ENCODE measurements at places on chromosomes 7 and 10.

- DNase-seq = peak; percentile 34
Measured at GRCh38 chr10:3783316-3783681, 1.7 kb downstream of the KLF6 start.

DNA sequence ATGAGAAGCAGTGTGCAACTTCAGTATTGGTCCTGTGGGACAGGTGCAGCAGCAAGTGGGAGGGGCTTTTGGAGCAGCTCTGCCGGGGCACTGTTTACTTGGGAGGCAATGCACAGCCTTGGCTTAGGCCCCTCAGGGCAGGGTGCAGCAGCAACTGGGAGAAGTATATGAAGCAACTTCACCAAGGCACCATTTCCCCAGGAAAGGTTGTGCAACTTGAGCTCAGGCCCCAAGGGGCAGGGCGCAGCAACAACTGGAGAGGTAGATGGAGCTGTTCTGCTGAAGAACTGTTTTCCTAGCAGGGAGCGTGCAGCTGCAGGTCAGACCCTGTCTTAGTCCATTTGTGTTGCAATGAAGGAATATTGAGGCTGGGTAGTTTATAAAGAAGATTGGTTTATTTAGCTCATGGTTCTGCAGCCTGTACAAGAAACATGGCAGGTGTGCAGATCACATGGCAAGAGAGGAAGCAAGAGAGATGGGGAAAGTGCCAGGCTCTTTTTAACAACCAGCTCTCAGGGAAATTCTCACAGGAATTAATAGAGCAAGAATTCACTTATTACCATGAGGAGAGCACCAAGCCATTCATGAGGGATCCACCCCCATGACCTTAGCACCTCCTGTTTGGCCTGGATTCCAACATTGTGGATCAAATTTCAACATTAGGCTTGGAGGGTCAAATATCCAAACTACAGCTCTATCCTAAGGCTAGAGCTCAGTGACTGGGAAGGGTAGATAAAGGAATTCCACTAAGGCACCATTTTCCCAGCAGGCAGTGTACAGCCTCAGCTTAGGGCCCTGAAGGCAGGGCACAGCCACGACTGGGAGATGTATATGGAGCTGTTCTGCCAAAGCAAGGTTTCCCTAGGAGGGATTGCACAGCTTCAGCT, 10.9 kb downstream of the GPR141 start:
- no peak for DNase-seq

DNA sequence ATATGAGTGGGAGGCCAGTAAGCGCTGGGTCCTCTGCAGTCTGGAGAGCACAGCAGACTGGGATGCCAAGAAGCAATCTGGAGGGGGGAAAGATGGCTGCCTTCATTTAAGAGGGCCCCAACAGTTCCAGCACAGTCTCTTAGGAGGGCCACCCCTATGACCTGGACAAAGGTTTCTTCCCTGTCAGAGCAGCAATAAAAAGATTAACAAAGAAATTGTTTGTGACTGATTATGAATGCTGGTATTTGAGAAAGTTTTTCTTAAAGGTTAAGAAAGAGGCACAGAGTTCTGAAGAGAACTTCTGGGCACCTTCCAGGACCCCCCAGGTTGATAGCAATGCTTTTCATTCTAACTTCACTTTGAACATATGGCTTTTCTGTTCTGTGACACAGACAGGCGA, 52.3 kb downstream of the CYP26A1 start:
- DNase-seq = no peak

DNA sequence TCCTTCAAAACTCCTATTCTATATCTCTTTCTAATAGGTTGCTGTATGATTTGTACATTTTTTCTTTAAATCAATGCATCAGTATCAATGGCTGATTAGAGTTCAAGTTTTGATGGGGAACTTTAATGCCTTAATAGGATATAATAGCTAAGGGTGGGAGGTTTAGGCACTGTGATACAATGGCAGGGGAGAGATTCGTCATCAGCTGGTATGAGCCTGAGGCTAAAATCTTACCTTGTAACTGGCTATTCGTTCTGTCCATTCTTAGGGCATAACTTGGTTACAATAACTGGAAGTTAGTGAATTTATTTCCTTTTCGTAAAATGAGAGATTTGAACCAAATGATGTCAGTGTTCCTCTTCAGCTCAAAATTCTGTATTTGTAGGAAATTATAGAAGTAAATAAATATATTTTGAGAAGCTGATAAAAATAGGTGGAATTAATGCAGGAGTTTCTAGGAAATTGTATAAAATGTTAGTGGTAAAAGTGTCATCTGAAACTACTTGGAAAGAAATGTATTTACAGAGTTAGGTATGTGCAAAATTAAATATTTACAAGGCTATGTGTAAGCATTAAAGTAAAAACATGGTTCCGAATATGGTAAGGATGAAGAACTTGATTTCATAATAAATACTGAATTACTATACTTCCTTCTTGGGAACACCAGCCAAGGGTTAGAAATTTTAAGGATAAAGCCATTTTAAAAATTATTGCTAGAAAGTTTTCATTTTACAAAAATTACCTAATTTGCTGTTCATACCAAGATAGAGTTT, 27.5 kb upstream of the NAMPT start:
- DNase-seq = no peak

DNA sequence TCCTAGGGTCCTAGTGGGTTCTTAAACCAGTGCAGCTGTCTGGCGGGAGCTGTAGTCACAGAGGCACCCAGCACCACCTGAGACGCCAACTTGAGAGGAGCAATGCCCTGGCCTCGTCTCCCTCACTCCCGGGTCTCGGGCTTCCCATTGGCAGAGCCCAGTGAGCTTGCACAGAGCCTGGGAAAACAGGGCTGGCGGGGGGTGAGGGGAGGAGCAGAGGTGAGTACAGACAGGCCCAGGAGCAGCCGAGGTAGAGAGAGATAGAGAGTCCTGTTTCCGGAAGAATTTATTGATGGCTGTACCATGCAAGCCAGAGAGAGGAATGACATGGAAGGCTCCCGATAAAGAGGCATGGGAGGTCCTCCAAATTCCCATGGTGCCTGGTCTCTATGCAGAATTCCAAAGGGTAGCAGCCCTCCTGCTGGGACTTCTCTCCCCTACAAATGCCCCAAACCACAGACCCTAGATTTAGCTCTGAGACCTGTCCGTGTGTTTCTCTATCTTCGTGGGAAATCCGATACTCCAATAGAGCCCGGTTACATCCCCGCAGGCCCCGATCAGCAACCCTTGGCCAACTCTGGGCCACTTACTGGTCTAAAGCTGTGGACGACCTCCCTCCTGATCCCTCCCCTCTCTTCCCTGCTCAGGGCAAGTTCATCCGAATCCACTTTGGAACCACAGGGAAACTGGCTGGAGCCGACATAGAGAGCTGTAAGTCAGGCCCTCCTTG, 20.3 kb upstream of the MYH16 start:
- DNase-seq = no peak

GRCh38 chr10:49747303-49747646, 14.8 kb downstream of the OGDHL start:
- DNase-seq = no peak

- DNase-seq = no peak
Measured at GRCh38 chr7:153407291-153408046, 644.7 kb upstream of the DPP6 start.
